Bone marrow (tissue), 2 donors: ENCODE measurements at places on chromosomes 6 and 20.

DNA sequence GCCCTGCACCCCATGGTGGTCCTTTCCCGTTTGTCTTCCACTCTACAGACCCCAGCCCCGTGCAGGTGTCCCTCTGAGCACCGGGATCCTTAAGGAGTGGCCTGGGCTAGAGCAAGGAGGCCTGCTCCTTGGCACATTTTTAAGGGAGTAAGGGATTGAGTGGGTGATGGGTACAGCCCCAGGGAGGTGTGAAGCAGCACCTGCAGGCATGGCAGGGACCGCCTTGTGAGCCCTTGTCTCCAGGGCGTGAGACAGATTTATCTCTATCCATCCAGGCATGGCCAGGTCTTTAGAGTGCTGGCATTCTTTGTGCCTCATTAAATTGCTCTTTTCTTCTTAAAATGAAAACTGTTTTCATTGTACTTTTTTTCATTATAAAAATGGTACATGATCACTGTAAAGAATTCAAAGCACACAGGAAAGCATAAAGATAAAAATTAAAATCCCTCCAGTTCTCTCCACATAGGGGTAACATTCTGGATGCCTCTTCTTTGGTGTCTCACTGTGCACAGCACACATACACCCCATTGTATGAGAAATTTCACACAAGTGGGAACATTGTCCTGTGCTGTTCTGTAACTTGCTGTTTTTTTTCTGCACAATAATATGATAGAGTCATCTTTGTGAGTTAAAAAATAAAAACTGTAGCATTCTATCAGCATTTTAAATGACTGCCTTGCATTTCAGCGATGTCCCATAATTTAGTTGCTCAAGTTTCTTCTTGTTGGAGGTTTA, 31.9 kb upstream of the ZNF831 start:
- DNase-seq, result no peak

- DNase-seq, result no peak
Observed at GRCh38 chr6:4088704-4089103, 9.8 kb upstream of the FAM217A start.

- DNase-seq, result no peak
Observed at GRCh38 chr6:144888621-144889020, 603.5 kb downstream of the UTRN start.

- no peak for DNase-seq
Observed at GRCh38 chr6:139588076-139588639, 213.7 kb upstream of the CITED2 start.

DNA sequence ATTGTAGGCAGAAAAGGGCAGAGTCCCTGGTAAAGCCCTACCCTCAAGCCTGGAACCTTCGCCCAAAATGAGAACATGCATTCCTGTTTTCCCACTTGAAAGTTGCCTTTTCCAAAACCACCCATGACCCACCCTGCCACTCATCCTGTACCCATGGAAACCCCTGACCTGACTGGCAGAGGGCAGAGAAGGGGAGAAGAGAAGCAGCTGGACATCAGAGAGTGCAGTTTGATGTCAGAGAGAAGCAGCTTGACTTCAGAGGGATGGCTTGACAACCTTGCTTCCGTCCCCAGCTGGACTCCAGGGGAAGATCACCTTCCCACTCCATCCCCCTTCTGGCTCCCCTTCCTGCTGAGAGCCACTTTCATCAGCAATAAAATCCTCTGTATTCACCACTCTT, 123.6 kb upstream of the SHLD1 start:
- DNase-seq, result no peak

DNA sequence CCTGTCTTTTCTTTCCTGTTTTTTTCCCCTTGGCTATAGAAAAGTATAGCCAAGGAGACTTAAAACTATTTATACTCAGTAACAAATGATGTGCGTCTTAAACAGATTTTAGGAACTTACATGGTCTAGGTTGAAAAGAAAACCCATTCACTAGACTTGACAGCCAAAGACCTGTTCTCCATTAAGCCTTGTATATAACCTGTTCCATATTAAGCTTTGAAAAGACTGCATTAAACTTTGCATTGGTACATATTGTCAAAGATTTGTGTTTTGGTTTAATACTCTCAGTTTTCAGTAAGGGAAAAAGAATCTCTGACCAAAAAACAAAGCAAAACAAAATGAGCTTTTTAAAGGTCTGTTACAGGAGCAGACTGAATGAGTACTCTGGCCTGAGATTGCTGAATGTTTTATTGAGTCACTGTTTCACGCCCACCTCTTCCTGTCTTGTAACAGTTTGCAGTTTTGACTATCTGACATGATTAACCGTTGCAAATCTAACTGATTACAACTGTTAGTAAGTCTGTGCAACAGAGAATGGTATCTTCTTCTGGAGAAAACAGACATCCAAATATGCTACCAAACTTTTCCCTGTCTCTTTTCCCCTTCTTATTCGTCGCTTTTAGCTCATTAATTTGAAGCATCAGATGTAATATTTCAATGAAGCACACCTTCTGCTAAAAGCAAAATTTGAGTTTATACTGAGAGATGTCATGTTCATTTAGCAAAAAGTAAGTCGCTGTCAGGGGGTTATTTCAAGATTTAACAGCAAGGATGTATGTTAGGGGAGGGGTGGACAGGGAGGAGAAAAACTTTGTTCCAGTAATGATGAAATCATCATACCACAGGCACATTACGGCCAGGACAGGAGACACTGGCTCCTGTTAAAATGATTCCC, 59.1 kb upstream of the SUPT3H start:
- peak; percentile 90 for DNase-seq

DNA sequence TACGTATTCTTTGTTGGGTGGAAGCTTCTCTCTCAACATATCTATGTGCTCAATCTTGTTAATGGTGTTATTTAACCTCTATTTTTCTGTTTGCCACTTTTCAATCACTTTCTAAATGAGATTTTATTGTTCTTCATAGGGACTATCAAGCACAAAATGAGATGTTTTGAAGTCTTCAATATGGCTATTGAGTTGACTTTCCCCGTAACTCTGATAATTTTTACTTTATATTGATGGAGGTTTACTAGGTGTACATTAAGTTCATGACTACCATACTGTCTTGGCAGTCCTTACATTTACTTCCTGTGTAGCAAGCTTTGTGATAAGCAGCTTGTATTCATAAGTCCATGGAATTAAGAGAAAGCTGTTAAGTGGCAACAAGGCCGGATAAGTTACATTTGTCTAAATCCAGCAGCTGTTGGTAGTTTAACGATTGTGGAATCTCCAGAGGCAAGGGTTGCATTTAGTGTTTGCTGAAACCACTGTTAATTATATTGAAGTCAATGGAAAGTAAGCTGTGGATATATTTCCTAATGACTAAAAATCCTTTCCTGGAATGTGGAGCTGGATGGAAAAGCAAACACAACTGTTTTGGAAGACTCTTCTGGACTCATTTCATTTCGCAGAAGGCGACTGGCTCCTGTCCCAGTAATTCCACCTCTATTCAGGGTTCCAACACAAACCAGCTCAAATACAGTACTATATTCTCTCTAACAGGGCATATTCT, 57.3 kb upstream of the SMIM29 start:
- DNase-seq, result no peak
